ENCODE measurements at places on chromosomes 4 and X.
A peak's percentile ranks its signal among the peaks of the same experiment; 100 is the strongest.

DNA sequence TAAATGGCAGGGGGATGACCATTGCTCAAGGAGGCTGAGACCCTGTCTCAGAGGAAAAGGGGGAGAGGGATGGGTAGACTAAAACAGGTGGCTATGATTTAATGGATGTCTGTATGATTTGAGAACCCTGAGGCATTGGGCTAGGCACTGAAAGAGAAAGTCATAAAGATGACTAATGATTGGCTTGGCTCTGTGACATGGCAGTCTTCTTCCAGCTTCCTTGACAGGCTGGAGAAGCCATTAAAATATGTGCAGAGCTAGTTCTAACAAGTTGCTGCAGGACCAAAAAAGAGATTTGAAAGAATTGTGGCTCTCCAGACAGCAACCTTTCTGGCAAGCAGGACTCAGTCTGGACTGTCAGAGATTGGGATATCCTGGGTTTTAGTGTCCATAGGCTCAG, 53.6 kb downstream of the AMER1 start:
- DNase-seq: no peak

DNA sequence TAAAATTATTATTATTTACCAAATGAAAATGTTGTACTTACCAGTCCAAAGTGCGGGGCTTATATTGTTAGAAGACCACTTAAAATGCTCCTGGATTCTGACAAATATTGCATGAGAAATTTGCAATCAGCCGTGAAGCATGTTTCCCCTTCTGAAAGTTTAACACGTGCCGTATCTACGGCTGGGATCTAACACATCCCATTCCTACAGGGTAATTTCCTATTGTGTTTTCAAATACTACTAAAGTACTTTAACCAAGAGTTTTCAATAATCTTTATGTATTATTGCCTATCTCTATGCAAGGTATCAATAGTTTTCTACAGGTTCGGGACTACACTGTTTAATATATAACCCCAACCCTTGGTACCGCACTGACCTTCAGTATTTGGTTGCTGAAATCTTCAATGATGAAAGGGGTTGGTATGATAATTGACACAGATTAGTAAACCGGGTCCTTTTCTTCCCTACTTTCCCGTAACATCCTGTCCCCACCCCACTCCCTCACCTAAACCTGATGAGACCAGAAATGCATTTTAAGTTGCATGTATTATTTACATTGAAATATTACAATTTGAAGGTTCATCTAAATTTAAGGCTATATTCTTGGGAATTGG, 795 bp upstream of the BRWD3 start:
- no peak for DNase-seq

- peak; percentile 64 for DNase-seq
Measured at GRCh38 chr4:151652841-151653547, 107.8 kb downstream of the GATB start.

DNA sequence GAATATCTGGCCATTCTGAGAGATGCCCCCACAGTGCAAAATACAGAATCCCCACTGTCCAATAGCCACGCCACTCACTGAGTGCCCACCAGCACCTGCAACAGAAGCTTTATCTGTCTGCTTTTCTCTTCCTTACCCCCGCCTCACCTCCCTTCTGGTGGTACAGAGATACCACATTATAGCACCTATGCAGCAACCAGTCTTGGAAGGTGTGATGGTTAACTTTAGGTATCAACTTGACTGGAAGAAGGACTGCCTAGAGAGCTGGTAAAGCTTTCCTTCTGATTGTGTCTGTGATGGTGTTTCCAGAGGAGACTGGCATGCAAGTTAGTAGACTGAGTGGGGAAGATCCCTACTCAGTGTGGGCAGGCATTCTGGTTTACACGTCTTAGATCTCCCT, 61.8 kb upstream of the TXK start:
- DNase-seq: no peak

GRCh38 chr4:143404555-143404954, 67.9 kb downstream of the GAB1 start:
- DNase-seq: no peak

DNA sequence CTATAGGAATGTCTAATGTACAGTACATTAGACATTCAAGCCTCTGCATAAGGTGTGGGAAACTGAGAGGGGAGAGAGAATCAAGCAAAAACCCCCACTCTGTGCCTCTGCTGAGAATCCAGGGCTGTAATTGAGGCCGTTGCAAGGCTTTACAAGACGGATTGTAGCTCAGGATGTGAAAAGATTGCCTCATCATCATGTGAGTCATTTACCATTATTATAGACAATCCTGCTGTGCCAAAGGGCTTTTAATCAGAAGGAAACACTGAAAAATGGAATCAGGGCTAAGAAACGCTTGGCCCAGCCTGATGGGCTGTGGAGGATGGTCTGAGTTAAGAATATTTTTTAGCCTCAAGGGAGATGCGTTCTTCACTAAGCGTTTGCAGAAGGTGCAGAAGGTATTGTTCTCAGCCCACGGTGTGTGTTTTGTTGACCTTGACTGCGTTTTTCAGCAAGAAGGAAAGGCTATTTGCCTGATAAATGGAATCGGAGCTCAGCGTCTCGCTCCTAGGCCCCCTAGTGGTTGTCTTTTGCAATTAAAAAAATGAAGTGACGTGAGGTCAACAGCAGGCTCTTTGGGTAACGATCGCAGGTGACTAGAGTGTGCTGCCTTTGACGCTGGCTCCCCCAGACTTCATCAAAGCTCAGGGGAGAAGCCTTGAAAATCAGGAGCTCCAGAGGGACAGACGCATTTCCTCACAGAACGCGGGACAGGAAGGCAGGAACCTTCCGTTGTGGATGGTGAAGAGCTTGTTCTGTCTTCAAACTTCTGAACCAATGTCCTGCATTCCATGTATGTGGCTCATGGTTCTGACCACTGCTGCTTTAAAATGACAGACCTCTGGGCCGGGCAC, 18.1 kb upstream of the CHRNA9 start:
- DNase-seq: no peak

DNA sequence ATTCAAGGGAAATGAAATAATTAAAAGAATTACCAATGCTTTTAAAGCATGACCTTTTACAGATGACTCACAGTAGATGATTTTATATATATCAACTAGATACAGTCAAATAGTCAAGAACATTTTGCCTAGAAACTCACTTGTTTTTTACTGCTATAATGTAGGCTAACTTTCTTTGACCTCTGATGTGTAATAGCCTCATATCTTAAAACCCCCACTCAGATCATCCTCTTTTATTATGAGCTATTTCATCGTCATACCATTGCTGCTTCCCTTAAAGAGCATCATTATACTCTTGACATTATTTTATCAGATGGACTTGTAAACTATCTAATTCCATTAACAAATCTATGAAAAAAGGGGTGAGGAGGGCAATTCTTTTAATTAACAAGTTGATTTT, 355.9 kb upstream of the AGA start:
- no peak for DNase-seq

DNA sequence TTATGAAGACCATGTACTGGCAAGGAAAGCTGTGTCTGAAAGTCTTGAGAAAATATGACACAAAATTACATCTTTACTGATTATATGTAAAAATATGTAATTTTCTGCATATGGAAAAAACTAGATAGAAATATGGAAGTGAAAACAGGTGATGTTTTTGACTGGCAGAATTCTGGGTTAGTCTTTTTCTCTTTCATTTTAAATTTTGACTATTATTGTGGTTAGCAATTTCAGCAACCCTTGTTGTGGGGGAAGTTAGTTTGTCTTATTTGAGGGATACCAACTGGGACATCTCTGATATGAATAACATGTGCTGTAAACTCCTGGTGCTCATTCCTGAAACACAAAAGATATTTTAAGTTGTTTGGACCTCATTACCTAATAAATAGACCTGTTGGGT, 49.9 kb upstream of the CPEB2 start:
- DNase-seq: no peak

DNA sequence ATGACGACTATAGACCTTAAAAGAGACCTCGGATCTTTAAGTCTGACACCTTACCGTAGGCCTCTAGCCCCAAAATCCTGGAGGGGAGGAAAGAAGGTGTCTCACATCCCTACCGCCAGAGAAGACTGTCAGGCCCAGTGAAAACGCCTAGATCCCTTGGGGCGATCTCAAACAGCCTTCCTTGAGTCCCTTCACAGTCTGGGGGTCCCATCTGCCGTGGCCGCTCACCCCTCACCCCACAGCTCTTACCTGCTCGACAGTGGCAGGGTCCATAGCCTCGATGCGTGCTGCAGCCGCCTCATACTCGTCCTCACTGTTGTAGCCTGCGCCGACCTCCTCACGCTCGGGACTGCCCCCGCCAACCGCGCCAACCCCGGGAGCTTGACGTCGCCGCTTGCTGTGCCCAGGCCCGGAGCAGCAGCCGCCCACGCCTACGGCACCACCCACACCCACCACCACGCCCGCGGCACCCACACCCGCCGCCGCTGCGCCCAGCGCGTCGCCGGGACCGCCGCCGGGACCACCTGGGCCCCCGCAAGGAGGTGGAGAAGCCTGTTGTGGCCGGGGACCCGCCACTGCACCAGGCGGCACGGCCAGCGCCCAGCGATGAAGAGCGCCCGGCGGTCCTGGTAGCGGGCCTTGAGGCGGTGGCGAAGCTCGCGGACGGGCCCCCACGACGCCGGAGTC, 536 bp downstream of the OTUD5 start:
- DNase-seq: no peak

DNA sequence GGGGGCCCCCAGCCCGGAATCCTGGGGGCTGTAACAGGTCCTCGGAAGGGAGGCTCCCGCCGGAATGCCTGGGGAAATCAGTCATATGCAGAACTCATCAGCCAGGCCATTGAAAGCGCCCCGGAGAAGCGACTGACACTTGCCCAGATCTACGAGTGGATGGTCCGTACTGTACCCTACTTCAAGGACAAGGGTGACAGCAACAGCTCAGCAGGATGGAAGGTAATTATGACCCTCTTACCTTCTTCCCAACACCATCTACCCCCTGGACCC, 1.0 kb downstream of the FOXO4 start:
- DNase-seq: no peak

- no peak for DNase-seq
Measured at GRCh38 chr4:3475041-3475712, 12.1 kb downstream of the DOK7 start.

DNA sequence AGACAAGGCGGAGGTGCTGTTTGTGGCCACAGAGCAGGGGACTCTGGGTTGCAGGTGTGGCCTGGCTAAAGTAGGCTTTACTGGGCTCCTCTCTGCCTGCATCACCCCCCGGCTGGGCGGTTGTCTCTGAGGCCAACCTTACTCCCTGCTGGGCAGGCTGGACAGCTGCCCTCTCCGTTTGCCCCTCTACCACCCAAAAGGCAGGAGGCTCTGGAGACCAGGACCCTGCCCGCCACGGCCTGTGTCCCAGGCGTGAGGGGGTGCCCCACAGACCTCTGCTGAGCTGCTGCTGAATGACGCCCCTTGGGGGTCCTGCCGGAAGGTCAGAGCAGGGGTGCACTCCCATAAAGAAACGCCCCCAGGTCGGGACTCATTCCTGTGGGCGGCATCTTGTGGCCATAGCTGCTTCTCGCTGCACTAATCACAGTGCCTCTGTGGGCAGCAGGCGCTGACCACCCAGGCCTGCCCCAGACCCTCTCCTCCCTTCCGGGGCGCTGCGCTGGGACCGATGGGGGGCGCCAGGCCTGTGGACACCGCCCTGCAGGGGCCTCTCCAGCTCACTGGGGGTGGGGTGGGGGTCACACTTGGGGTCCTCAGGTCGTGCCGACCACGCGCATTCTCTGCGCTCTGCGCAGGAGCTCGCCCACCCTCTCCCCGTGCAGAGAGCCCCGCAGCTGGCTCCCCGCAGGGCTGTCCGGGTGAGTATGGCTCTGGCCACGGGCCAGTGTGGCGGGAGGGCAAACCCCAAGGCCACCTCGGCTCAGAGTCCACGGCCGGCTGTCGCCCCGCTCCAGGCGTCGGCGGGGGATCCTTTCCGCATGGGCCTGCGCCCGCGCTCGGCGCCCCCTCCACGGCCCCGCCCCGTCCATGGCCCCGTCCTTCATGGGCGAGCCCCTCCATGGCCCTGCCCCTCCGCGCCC, 920 bp downstream of the HTT-AS start:
- no peak for DNase-seq

GRCh38 chr4:112321776-112322684, 24.9 kb downstream of the ALPK1 start:
- no peak for DNase-seq

DNA sequence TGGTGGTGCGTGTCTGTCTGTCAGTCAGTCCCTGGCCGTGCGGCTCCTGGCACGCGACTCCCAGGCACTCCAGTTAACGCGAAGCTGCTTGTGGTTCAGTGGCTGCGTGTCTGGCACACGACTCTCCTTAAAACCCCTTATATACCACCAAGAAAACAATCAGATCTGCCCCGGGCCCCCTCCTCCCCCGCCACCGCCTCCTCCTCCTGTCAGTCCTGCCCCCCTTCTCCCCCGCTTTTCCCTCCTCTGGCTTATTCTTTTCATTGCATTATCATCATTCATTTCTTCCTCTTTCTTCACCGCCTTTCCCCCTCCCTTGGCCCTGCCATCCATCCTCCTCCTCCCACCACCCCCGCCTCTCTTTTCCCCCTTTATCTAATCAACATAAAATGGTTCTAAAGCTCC, at the start of gene NEUROG2:
TSS of gene NEUROG2 (minus strand) at position 115 of the 405 bp plus-strand sequence. CDS start 705 bp downstream, outside the sequence.
- no peak for DNase-seq

GRCh38 chr4:47278631-47279030, 184.9 kb downstream of the COMMD8 start:
- no peak for DNase-seq

DNA sequence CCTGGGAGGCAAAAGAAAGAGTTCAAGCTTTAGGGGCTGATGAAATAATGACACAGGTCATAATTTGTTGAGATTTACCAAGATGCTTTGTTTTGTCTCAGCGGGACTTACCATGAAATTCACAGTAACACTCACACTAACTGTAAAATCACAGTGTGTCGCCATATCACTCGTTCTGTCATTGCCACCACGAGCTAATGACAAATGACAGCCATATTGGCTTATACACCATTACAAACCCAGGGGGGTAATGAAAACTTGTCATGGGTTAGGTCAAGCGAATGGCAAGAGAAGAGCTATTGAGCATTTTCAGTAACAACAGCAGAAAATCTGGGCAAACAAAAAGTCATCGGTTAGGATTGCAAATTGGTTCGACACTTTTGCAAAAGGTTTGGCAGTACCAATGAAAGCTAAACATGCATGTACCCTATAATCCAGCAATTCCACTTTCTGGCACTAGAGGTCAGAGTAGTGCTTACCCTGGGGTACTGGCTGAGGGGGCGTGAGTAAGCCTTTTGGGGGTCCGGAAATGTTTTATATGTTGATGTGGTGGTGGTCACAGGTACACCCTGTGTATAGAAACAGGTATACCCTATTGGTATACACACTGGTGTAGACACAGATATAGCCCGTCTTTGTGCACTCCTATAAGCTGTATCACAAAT, 83.9 kb upstream of the RAI2 start:
- DNase-seq: no peak

- no peak for DNase-seq
Measured at GRCh38 chrX:35340465-35340864, 397.9 kb downstream of the FAM47B start.

DNA sequence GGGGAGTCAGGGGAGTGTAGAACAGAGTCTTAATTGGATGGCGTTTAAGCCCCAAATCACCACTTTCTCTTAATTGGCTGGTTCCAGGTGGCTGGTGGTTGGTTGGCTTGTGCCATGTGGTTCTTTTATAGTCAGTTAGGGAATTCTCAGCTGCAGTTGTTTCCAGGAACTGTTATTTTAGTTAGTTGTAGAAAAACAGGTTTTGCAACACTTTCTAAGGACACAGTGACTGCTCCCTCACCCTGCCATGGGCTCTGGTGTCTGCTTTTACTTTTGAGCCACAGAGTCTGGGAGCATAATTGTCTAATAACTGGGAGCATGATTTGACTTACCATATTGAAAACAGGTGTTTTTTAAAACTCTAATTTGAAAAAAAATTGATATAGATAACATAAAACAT, 75.8 kb upstream of the PCDH18 start:
- peak; percentile 21 for DNase-seq

Data from gastrocnemius medialis (tissue), 4 donors.